Stimulated activated CD4-positive, alpha-beta T cell treated with anti-CD3 and anti-CD28 coated beads, TNF-alpha, amount 100 ng/mL, for 1 hour (primary cell): ENCODE measurements at places on chromosomes 16 and 17.

GRCh38 chr17:34727601-34728000 is 148.2 kb downstream of the TMEM132E start:
- no peak for DNase-seq

- no peak for DNase-seq
Measured at GRCh38 chr16:7405166-7405565, 72.5 kb downstream of the RBFOX1 start.

DNA sequence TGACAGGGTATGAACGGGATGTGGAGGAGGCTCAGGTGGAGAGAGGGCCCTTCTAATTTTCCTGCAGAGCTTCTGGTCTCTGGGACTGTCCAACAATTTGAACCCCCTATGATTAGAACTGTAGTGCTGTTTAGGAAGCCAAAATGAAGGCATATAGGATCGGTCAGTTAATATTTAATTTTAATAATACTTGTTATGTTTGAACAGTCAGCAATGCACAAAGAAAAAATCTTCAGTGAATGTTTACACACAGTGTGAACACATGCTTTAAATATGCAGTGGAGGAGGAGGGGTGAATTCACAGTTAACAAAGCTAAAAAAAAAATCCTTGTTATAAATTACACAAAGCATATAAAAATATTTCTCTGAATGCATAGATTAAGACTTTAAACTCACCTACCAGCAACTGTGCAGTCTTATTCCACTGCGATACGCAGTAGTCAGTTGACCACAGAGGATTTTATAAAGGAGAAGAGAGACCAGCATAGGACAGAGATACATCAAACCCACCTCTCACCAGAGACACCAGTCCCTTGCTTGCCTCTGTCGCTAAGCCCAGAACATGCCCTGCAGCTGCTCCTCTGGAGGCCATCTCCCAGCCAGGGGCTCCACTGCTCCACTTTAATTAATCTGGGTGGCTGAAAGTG is 14.6 kb downstream of the ANKRD40 start:
- DNase-seq, result no peak

GRCh38 chr17:35489944-35490343 is 41.4 kb upstream of the SLFN13 start:
- no peak for DNase-seq

DNA sequence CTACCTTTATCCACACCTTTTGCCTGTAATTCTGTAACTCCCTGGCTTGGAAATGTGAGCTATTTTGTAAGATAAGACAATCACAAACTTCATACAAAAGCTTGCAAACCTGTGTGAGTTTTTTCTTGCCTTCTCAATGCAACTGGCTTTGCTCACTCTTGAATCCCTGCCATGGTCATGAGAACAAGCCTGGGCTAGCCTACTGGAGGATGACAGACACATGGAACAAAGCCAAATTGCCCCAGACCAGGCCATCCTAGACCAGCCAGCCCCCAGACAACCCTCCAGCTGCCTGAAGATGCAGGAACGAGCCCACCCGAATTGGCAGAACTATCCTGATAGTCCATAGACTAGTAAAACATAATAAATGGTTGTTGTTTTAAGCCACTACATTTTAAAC is 466.6 kb upstream of the ERCC4 start:
- no peak for DNase-seq

DNA sequence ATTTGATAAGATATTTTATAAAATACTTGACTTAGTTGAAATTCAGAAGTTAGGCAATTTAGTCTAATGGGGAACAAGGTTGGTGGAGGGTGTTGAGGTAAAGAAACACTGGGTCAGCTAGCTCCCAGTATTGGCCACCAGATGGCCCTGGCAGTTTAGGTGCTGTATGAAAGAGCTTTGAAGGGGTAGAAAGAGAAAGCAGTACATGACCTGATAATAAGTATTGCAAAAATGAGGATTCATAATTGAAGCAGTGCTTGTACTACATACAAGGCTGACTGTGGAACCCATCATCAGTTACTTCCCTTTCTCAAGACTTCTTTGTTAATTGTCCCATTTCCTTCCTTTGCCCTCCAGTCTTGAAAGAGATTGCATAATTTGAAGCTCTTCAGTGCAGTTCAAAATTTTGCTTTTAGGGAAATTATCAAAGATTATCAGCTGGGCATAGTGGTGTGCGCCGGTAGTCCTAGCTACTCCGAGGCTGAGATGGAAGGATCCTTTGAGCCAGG is 29.4 kb downstream of the TANC2 start:
- no peak for DNase-seq

DNA sequence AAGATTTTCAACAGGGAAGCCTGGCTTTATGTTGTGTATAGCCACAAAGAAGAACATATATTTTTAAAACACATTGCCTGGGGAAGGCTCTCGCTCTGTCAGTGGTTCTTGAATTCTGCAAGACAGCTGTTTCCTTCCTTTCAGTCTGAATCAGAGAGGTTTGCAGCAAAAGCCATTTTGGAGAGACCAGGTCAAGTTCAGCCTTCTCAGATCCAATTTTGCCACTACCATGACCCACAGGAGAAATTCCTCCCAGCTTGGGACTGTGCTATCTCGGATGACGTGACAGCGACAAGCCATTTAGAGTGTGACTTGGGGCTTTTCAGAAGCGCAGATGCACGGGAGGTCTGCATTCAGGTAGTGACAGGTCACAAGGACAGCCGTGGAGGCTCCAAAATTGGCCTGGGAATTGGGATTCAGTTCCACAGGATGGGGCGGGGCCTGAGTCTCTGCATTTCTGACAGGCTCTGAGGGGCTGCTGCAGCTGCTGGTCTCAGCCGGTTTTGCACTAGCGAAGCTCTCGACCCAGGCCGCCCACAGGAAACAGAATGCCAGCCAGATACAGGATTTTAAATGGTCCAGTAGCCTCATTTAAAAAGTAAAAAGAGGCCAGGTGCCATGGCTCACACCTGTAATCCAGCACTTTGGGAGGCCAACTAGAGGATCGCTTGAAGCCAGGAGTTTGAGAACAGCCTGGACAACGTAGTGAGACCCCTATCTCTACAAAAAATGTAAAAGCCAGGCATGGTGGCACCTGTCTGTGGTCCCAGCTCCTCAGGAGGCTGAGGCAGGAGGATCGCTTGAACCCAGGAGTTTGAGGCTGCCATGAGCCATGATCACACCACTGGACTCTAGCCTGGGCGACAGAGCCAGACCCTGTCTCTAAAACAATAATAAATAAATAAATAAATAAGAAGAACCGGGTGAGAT is 196.6 kb upstream of the CIBAR2 start:
- DNase-seq, result no peak

- no peak for DNase-seq
Measured at GRCh38 chr17:46199379-46199778, 6.2 kb upstream of the KANSL1 start.

GRCh38 chr17:77011173-77012011 is 129.4 kb upstream of the SEC14L1 start:
- DNase-seq, result peak; percentile 24

DNA sequence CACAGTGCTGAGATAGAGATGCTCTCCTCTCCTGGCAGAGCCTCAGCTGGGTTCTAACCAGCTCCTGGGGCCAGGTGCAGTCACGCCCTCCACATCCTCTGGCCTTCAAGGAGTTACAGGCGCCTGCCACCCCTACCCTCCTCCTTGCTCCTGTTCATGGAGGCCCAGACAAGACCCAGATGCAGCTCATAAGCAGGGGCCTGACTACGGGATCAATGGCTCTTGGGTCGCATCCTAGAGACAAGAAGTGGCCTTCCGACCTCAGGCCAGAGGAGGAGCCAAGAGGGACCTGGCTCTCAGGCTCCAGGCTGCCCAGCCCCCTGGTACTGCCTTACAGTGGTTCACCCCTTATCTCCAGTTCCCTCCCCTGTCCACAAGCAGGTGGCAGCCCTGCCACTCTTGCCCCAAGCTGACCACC is 23.0 kb downstream of the ARHGAP27 start:
- no peak for DNase-seq

GRCh38 chr16:57329718-57330327 is 28.8 kb upstream of the CCL22 start:
- no peak for DNase-seq

GRCh38 chr17:4073983-4074830 is 68.6 kb downstream of the ZZEF1 start:
- no peak for DNase-seq

GRCh38 chr17:17783116-17783824 is 53.5 kb downstream of the SREBF1 start:
- DNase-seq, result no peak

- DNase-seq, result no peak
Measured at GRCh38 chr17:64244165-64244564, 18.9 kb downstream of the TEX2 start.

DNA sequence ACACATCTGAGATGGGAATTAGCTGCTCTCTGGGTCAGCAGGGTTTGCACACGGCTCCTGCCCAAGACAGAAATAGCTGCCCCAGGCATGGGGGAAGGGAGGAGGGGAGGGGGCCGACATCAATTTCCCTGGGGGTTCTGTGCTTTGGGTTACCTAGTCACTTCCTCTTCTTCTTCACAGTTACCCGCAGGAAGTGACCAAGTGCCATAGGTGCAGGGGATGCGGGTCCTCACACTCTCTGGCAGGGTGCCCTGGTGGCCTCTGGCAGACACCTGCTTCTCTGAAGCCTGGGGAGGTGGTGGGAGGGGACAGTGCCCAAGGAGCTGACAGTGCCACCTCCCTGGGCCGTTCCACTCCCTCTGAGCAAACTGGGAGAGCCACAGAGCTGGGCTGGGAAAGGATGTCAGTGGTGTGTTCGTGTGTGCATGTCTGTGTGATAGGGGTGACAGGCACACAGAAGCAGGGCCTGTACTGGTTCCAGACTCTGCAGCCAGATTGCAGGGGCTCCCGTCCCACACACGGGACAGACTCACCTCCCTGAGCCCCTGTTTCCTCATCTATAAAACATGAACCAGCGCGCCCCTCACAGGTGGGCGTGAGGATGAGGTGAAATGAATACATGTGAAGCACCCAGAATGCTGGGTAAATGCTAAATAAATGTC is 18.2 kb downstream of the SCN4A start:
- DNase-seq, result no peak

GRCh38 chr17:46782250-46782953 is 36.1 kb downstream of the WNT3 start:
- DNase-seq, result no peak

- DNase-seq, result no peak
Measured at GRCh38 chr16:60755907-60756306, 1280.3 kb downstream of the CDH8 start.

DNA sequence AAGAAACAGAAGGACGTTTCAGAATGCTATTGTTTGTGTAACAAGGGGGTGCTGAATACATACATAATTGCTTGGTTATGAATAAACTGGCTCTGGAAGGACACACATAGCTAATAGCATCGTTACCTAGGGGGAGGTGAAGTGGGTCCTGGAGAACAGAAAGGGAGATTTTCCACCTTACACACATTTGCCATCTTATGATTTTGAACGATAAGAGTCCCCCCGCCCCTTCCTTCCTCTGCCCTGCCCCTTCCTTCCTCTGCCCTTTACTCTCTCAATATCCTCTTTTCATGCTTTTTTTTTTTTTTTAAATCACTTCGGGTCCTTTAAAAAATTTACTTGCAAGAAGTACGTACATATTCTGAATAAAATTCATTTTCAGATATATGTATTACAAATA is 902 bp upstream of the DHRS7B start:
- peak; percentile 30 for DNase-seq

- DNase-seq, result no peak
Measured at GRCh38 chr16:89418352-89418751, 72.0 kb downstream of the ANKRD11 start.

DNA sequence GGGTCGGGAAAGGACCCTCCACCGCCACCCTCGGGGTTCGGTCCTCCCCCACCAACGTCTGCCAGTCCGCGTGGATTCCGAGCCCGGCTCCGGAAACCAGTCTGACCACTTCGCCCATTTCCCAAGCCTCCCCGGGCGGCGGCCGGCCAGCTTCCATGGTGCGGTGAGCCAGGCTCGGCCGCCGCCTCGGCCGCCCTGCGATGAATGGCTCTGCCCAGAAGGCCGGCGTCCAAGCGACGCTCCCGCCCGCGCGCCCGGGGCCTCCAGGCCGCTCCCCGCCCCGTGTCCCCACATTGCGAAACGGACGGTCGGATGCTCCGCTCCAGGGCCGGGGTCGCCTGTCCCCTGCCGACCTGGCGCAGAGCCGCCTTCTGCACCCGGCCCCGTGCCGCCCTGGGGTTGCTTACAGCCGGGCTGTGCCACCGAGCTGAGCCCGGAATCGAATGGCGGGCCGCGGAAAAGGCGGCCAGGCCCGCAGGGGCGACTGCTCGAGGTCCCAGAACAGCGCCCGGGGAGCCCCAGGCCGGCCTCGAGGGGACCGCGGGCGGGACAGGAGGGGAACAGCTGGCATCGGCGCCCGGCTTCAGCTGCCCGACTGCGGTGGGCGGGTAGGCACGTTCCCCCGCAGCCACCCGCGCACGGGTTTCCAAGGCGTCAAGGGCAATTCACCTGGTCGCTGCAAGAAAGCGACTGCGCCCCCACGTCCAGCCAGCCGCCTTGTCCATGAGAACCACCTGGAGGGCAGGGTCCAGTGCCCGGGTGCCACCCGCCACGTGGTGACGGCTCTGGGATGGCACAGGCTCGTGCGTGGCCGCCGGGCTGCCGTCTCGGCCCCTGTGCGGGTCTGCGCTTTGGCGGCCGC is 18.3 kb upstream of the CBX8 start:
- no peak for DNase-seq

DNA sequence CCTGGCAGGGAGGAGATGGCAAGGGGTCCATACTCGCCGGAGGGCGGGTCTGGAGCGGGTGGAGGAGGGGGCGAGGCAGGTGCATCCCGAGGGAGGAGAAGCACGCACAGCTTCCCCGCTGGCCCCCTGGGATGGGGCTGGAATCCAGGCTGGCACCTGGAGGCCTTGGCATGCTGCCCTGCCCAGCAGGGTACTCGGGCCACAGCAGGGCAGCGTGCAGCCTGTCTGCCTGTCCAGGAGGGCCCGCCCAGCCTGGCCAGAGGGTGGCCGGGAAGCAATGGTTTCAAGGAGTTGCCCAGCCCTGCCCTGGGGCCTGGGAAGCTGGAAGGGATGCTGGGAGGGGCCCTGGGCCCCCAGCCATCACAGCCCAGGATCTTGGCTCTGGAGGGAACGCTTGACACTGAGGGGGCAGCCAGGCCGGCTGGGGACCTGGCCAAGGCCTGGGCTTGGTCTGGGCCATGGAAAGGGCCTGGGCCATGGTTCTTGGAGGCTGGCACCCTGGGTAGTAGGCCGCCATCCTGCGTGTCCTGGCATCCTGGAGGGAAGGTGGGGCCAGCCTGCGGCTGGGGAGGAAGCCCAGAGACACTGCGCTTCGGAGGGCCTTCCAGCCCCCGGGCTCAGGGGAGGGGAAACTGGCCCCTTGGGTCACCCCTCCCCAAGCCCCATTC is 1.1 kb downstream of the GLIS2 start:
- DNase-seq, result no peak
